ENCODE measurements at places on chromosomes 1 and 21.

DNA sequence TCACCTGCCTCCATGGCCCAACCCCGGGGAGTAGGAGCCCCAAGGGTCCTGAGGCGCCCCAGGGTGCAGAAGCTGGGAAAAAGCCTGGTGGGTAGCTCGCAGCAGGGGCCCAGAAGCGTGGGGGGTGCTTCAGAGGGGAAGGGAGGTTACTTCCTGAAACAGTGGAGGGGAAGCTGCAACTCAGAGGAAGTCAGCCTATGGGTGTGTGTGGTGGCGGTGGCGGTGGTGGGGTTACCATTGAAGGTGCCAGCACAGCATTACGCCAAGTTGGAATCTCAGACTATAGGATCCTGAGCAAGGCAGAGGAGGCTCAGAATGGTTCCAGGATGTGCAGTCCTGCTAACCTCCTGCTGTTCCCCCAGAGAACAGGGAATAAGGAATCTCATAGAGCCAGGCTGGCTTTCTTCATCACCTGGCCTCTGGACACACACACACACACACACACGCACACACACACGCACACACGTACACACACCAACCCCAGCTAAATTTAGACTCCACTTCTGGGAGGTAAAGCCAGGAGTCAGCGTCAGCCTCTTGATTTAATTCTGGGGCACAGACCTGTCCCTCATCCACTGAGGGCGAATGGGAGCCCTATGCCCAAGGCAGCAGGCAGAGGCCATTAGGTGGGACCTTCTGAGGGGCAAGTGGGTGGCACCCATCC is 1.3 kb downstream of the DENND4B start:
- DNase-seq: no peak

DNA sequence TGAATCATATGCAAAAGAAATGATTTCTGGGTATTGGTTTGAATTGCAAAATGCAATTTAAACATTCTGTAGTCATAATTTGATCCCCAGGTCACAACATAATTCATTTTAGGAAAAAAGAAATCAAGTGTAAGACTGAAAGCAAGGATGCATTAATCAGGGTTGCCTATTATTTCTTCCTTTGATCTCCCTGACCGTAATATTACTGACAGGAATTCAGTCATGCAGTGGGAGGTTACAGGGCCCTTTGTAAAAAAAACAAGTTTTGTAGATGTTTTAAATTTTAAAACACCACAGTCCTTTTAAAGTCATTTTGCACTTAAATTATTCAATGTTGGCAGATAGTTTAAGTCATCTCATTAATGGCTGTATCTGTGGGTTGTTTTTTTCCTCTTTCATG is 263.0 kb upstream of the NCAM2 start:
- no peak for DNase-seq

DNA sequence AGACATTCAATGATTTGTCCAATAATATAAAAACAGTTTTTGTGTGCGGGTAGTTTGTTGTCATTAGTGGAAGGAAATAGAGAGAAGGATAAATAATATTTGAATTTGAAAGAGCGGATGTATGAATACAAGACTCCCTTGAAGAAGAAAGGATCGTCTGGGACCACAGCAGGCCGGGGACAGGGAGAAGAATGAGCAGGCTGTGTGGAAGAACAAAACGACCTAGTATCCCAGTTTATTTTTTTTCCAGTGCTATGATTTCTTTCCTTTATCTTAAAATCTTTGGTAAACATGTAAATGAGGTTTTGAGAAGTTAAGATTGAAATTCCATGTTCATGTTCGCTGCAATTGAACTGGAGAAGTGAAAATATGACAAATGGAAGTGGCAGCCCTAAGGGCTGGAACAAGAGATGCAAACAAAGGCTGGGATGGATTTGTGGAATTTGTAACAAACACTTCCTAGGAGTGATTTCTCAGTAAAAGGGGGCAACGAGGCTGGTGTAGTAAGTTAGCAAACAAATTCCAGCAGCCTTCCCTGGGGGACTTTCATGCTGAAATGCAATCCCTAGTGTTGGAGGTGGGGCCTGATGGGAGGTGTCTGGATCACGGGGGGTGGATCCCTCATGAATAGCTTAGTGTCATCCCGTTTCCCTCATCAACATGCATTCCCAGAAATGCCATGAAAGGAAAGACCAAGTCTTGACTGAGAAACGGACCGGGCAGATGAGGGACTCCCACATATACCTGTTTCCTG is 10.2 kb upstream of the IFI16 start:
- no peak for DNase-seq

DNA sequence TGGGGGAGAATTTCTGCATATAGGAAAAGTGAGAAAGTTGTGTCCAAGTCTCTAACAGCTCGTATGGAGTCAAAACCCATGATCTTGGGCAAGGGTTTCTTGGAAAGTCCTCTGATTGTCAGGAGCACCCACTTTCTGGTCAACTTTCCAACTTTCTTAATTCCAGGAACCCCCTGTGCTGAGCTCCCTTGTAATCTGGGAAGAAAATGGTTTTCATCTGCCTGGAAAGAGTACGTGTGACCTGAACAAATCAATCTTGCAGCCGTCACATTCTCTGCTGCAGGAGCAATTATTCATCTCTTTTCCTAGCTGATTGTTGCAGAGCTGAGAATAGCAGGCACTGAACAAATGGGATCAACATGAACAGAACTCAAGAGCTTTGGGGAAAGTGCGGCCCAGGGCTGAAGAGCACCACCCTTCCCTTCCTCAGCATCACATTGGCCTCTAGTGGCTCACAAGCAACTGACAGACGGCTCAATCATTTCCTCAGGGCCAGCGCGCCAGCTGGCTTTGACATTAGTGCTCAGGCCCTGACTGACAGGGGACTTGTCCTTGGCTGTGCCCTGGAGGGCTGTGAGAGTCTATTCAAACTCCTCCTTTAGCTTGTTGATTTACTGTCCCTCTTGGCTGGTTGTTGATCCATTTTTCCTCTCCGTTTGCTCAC is 295.2 kb downstream of the HLX start:
- DNase-seq: no peak
